Activated CD4-positive, alpha-beta memory T cell treated with anti-CD3 and anti-CD28 coated beads for 36 hours (primary cell): ENCODE measurements at places on chromosomes 1 and 21. TPM values are rescaled to one million over a fixed set of nuclear protein-coding genes. Genes with fewer than 3 reads are reported as not detected.

The MASP2 gene
- not detected for total RNA-seq

The GAS5 gene
- total RNA-seq: 913 TPM

The CCDC30 gene
- 2.3 TPM for total RNA-seq

The OR10Z1 gene
- not detected for total RNA-seq

The TAF12 gene
- 26.8 TPM for total RNA-seq

The LORICRIN gene
- 0.19 TPM for total RNA-seq

The CFHR1 gene
- not detected for total RNA-seq

- no peak for DNase-seq
Measured at GRCh38 chr1:35834218-35834617, 26.4 kb downstream of the AGO4 start.

GRCh38 chr1:5847013-5847659 lies 145.1 kb downstream of the NPHP4 start:
- DNase-seq: no peak

GRCh38 chr1:203526572-203526971 lies 32.6 kb downstream of the OPTC start:
- DNase-seq: no peak

DNA sequence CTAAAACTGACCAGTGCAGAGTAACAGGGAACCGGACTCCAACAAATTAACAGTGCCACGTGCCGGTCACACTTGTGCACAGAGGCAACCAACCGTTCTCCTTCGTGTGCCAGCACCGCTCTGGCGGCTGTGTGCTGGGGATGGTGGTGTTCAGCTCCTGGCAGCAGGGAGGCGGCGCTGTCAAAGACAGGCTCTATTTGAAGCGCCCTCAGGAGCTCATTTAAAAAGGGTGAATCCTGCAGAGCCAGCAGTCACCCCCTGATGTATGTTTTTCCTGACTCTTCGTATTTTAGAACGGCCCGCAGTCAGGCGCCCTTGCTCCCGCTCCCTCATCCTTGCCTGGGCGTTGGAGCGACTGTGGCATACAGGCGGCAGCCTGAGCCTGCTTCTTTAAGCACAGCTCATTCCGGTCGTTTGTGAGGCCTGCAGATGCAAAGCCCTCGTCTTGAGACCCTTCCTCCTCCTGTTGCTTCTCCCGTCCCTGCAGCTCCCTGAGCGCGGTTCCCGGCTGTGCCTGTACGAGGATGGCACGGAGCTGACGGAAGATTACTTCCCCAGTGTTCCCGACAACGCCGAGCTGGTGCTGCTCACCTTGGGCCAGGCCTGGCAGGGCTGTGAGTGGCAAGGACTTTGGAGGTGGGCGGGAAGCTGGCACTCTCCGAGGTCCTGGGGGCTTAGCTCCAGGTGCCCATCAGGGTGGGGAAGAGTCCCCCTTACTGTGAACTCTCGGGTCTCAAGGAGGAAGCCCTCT lies 1.1 kb downstream of the DFFB start:
- peak; percentile 27 for DNase-seq

- DNase-seq: no peak
Measured at GRCh38 chr1:231691618-231692259, 65.1 kb downstream of the DISC1 start.

DNA sequence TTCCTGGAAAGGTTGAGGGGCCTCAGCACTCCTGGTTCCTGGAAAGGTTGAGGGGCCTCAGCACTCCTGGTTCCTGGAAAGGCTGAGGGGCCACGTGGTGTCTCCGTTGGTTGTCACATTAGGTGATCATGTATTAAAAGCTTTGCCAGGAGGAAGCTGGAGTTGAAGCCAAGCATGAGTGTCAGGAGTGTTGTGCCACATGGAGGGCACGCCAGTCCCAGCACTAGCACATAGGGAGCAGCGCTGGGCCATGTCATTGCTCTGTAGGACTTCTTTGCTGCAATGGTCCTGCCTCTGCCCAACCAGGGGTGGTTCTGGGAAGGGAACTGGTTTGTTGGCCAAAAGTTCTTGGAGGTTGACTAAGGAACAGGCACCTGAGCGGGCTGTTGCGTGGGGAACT lies 13.3 kb downstream of the ATP5PO start:
- no peak for DNase-seq

- no peak for DNase-seq
Measured at GRCh38 chr1:214688891-214689290, 85.9 kb downstream of the CENPF start.

DNA sequence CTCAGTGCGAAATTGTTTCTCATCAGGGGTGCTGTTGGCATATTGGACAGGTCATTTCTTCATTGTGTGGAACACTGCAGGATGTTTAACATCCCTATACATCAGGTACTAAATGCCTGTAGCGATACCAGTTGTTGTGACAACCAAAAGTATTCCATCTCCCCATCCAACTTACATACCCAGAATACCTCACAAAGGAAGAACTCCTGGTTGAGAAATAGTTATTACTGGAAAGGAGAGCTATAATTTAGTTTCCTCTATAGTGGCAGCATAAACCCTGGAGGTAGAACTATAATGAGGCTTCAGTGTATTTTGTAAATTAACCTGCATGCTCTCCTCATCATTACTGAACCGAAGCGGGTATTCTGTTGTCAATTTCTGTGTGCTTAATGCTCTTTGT lies 45.1 kb downstream of the IVNS1ABP start:
- no peak for DNase-seq

GRCh38 chr1:240387051-240387450 lies 224.9 kb downstream of the GREM2 start:
- DNase-seq: no peak

DNA sequence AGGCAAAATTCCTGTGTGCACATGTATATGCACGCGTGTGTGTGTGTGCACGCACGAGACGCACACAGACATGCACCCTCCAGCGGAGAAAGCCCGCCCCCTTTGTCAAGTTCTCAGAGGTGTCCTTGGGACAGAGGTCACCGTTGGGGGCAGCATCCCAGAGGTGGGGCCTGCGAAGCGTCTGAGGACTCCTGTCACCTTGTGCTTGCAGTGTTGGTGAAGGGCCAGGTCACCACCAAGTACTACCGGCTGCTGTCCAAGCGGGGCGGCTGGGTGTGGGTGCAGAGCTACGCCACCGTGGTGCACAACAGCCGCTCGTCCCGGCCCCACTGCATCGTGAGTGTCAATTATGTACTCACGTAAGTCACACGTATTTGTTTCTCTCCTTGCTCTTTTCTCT lies 42.6 kb downstream of the SIM2 start:
- DNase-seq: no peak

- no peak for DNase-seq
Measured at GRCh38 chr1:62436039-62436465, 797 bp upstream of the USP1 start.
